Epithelial cell of prostate (primary cell): ENCODE measurements at places on chromosomes 3 and 15.

GRCh38 chr3:174951034-174951433, 91.9 kb downstream of the NAALADL2 start:
- no peak for DNase-seq

DNA sequence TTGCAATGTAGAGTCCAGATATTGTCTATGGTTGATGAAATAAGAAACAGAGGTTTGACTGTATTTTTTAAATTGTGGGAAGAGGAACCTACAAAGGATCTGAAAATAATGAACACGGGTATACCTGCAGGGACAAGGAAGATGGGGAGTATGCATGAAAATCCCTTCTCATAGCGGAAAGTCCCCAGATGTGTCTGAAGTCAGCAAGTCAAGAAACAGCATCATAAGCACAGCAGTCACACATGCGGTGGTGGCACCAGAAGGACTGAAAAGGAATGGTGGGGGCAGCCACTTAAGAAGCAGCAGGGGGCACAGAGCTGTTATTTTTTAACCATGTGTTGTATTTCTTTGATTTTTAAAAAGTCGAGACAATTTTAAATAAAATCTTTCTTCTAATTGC, 4.7 kb downstream of the MRPS11 start:
- DNase-seq, result no peak

DNA sequence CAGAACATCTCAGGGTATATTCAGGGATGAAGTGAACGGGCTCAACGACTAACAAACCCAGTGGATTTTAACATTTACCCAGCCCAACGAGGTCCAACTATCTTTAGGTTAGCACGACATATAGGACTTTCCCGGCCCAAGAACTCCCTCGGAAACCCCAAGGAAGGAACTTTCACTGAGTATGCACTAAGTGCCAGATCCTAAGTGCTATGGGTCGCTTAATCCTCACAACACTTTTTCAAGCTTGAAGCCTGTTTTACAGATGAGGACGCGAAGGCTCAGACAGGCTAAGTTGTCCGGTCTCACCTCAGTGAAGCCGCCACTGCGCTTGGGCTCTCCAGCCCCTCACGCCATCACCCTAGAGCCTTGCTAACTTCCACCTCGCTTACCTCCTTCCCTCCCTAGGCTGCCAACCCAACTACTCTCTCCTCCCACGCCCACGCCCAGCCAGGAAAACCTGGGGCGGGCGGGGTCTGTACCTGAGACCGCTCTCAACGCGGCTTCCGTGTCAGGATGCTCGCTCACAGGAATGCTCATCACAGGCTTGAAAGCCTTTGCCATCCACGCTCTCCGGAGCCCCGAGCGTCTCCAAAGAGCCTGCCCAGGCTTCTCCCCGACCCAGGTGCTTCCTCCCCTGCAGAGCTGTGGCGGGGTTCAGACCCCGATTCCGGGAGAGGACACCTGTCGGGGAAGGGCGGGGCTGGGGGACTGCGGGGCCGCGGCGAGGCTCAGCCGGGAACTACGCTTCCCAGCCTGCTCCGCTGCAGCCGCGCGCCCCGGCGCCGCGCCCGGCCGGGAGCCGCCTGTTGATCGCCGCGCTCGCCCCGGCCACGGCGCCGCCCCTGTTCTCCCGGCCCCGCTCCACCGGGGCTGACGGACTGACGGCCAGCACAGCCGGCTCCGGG, at the start of gene TMOD2:
Gene TMOD2 (plus strand): TSS at position 806 of the 905 bp plus-strand sequence. CDS start 14,845 bp downstream, outside the sequence.
- no peak for DNase-seq

DNA sequence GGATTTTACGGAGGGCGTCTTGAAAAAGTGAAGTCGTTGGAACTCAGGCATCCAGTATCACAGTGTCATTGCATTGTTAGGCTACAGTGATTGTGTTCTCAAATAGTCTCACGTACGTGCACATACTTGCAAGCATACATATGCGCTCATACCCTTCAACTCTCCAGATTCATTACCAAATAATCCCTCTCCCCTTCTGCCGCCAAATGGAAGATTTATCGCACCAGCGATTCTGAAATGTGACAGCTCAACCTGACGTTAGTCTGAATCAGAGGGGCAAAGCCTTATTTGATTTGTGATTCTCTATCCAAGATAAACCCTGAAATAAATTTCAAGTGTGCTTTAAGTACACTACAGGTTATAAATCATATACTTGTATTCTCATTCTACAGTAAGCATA, 119.4 kb downstream of the GADL1 start:
- peak; percentile 88 for DNase-seq

GRCh38 chr3:86982883-86983282, 8.1 kb downstream of the VGLL3 start:
- DNase-seq, result no peak
